OCI-M1 (cell line): ENCODE measurements at places on chromosomes 4 and X.

- no peak for DNase-seq
These were observed 128.0 kb upstream of the PRKG2 start for GRCh38 chr4:81343046-81343445.

DNA sequence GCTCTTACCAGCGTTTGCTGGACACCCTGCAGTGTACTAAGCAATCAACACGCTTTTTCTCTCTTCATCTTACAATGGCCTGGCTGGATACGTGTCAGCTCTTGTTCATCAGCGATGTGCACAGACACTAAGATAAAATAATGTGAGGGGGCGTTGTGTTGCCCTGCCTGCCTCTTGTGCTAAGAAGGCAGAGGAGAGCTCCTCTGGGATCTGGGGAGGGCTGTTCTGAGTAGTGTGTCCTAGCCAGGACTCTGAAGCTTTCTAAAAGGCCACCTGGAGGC, 49.7 kb downstream of the NELFA start:
- DNase-seq, result no peak

GRCh38 chrX:47390780-47391179, 20.4 kb downstream of the ZNF157 start:
- no peak for DNase-seq

DNA sequence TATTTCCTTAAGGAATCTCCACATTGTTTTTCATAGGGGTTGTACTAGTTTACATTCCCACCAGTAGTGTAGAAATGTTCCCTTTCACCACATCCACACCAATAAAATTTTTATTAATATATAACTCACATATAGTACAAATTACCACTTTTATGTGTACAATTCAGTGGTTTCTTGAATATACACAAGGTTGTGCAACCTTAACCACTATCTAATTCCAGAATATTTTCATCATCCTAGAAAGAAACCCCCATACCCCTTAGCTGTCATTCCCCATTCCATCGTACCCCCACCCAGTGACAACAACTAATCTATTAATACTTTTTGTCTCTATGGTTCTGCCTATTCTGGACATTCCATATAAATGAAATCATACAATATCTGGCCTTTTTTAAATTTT, 108.3 kb upstream of the USP9X start:
- no peak for DNase-seq

DNA sequence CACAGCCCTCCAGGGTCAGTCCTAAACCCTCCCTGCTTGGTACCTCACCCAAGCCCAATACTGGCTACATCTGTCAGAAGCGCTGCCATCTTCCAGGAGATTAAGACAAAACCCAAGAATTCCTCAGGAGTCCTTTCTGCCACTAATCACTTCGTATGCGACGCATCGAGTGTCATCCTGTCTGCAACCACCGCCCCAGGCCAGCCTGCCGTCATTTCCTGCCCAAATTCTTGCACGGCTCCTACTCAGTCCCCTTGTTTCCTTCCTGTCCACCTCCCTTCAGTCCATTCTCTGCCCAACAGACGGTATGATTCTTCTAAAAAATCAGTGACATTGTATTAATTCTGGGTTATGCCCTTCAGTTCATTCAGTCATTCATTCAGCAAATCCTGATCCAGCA, 113.6 kb downstream of the NFKB1 start:
- no peak for DNase-seq

DNA sequence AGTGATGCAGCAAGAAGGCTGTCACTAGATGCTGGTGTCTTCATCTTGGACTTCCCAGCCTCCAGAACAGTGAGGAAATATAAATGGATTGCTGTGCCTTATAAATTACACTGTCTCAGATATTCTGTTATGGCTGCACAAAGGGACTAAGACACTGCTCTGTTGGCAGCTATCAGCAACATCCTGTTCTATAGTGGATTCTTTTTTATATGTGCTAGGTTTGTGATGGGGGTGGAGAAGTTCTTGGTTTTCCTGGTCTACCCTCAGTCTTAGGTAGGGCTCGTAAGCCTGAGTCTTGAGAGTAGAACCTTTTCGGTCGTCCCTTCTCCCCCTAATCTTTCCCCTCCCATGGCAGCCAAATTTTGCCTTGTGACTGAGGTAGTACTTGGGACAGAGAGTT, 17.3 kb downstream of the STIM2 start:
- no peak for DNase-seq

- no peak for DNase-seq
These were observed 446.2 kb downstream of the RAPGEF2 start for GRCh38 chr4:159549098-159549518.

DNA sequence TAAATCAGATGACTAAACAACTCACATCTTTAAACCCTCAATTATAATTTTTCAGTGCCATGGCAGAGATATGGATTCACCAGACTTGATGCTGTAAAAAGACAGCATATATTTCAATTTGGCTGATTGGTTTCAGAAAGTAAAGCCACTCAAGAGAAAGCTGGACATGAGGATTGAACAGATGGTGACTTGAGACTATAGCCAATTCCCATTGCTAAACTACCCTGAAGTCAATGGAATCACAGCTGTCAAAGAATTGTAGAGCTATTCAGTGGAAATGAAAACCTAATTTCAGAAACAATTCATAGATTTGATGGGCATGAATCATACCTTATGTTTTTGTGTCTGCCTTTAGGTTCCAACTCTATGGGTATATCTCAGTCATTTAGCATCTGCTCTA, 510.6 kb upstream of the BOD1L1 start:
- DNase-seq, result no peak

GRCh38 chr4:25144870-25145481, 15.3 kb downstream of the SEPSECS start:
- DNase-seq, result peak; percentile 57

DNA sequence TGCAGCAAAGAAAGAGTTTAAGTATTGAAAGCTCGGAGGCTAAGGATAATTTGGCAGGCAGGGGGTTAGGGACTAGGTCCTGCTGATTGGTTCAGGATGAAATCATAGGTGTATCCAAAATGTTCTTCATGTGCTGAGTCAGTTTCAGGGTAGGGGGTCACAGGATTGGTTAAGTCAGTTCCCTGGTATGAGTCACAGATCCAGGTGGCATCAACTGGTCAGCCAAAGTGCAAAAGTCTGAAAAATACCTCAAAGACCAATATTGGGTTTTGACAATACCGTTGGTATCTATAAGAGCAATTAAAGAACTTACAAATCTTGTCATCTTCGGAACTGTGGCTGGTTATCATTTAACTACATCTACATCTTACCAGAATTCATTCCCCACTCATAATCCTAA, 25.6 kb upstream of the PRDM8 start:
- no peak for DNase-seq

- DNase-seq, result no peak
These were observed 9.6 kb upstream of the CCDC149 start for GRCh38 chr4:24922416-24922815.

GRCh38 chrX:115214605-115215004, 19.3 kb downstream of the LRCH2 start:
- no peak for DNase-seq

DNA sequence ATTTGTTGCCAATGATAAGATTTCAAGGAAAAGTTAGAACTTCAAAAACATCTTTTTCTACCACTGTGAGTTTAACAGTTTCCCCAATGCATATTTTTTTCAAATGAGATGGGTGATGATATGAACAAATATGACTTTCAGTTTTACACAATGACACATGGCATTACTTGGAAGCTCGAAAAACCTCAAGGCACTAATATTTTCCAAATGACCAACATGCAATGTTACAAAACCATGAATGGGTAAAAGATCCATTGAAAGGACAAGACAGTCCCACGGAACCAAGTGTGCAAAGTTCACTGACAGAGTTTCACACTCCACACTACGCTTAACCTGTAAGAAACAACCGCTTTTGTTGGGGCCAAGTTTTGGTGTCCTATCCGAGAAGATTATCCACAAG, 84.5 kb downstream of the CD99L2 start:
- DNase-seq, result peak; percentile 16

DNA sequence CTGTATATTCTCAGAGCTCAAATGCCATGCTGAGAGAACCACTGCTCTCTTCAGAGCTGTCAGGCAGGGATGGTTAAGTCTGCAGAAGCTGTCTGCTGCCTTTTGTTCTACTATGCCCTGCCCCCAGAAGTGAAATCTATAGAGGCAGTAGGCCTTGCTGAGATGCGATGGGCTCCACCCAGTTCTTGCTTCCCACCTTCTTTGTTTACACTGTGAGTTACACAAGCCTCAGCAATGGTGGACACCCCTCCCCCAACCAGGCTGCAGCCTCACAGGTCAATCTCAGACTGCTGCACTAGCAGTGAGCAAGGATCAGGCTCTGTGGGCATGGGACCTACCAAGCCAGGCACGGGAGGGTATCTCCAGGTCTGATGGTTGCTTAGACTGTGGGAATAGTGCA, 271.6 kb downstream of the CENPC start:
- no peak for DNase-seq

DNA sequence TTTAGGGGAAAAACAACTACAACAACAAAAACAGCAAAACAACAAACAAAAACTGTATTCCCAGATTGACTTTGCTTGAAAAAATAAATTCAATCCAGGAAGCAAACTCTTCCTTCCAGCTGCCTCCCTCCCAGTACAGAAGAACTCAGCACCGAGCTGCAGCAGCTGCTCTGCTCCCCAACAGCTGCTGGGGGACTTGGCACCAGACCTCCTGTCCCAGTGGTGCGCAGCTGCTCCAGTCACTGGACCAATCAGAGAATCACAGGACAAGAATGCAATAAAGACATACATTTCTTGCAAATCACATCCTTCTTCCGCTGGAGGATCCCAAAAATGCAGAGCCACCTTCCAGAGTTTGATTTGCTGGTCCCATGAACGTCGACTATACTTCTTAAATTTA, 11.8 kb upstream of the FAM53A start:
- DNase-seq, result no peak

- no peak for DNase-seq
These were observed 326.4 kb downstream of the ANKRD50 start for GRCh38 chr4:124386163-124386562.

GRCh38 chrX:49656533-49656932, 39.3 kb downstream of the PAGE1 start:
- DNase-seq, result no peak

DNA sequence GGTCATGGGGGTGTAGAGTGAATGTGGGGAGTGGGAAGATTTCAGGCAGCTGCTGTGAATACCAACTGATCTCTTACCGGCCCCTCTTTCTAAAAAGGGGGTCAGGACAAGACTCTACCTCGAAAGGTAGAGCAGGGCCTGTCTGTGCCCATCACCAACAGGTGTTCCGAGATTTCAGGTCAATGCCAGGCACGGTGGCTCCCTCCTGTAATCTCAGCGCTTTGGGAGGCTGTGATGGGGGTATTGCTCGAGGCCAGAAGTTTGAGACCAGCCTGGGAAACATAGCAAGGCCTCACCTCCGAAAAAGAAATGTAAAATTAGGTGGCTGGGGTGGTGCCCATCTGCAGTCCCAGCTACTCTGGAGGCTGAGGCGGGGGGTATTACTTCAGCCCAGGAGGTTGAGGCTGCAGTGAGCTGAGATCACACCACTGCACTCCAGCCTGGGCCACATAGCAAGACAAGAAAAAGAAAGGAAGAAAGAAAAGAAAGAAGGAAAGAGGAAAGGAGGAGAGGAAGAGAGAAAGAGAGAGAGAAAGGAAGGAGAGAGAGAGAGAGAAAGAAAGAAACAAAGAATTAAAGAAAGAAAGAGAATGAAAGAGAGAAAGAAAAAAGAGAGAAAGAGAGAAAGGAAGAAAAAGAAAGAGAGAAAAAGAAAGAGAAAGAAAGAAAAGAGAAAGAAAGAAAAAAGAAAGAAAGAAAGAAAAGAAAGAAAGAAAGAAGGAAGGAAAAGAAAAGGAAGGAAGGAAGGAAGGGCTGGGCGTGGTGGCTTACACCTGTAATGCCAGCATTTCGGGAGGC, 50.1 kb downstream of the CRLF2 start:
- DNase-seq, result no peak

- DNase-seq, result no peak
These were observed 67.5 kb upstream of the ATP8A1 start for GRCh38 chr4:42724451-42724850.

DNA sequence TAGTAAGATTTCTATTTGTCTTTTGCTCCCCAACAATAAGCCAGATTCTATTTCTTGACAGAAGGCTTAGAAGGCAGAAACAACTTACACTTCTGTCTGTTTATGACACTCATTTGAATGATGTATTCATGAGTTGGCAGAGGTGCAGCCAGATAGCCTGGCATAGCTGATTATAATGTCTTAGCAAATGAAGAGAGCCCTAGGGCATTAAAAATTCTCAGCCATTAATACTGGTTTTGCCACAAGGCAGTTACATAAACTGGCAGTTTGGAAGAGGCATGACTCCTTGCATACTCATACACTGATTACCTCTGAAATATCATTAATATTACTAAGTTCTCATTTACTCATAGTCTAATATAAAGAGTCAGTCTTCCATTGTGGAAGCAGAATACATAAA, 728.5 kb upstream of the NDST4 start:
- DNase-seq, result no peak

- DNase-seq, result peak; percentile 20
These were observed 148.2 kb downstream of the COMMD8 start for GRCh38 chr4:47315346-47315745.

GRCh38 chrX:17550011-17550410, 175.0 kb downstream of the NHS start:
- no peak for DNase-seq
